Activated CD4-positive, alpha-beta T cell treated with anti-CD3 and anti-CD28 coated beads for 1 hour (primary cell): ENCODE measurements at places on chromosomes 4 and X.

DNA sequence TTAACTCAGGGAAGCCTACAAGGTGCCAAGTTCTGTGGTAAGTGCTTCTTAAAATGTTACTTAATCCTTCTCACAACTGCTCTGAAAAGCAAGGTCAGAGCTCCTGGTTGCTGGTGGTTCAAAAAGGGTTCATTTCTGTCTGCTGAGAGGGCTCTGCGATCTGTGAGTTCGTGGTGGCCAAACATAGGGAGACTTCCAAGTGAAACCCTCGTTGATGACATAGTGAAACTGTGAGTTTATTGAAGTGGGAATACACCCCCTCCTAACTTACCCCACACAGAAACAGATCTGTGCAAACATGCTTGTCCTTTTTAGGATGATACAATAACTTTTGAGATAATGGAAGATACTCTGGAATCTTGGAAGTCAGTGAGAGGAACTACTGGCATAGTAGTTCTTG lies 164.8 kb upstream of the PGRMC2 start:
- no peak for DNase-seq

GRCh38 chr4:157223456-157223855 lies 2.9 kb downstream of the GRIA2 start:
- no peak for DNase-seq

- no peak for DNase-seq
These were observed 35.4 kb downstream of the DCHS2 start for GRCh38 chr4:154456240-154456639.

DNA sequence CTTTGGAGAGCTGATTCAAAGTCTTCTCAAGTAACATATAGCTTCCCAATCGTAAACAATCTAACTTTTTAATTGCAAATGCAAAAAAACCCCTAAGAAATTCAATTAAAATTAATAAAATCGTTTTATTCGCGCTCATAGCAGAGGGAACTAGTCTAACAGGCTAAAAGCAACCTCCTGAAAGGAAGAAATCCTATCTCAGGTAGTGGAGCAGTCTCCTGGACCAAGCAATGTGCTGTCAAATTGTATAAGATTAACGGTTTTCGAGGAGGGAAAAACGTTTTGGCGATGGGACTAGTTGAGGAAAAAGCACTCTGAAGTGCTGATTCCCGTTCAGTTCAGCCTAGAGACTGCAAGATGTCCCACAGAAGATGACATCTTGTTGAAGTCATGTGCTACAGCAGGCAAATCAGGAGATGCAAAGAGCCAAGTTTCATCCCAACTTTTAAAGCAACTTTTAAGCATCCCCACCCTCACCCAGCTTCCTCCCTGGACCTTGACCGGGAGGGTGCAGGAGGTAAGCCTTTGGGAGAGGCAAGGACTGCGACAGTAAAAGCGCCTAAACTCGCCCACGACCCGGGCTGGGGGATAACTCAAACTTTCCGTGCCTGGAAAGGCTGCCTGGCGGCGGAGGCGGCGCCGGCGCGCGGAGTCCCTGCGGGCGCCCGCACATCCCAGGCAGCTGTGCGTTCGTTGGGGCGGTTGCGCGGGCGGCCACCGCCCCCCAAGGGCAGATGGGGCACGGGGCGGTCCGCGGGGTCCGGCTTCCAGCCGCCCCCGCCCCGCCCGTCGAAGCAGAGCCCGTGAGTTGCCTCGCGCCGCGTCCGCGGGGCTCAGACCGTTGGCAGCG lies 784 bp downstream of the MAP7D3 start:
- peak; percentile 38 for DNase-seq

GRCh38 chr4:158873795-158874401 lies 105.1 kb downstream of the FNIP2 start:
- DNase-seq: no peak

- no peak for DNase-seq
These were observed 192.9 kb upstream of the RBPJ start for GRCh38 chr4:26127851-26128337.

DNA sequence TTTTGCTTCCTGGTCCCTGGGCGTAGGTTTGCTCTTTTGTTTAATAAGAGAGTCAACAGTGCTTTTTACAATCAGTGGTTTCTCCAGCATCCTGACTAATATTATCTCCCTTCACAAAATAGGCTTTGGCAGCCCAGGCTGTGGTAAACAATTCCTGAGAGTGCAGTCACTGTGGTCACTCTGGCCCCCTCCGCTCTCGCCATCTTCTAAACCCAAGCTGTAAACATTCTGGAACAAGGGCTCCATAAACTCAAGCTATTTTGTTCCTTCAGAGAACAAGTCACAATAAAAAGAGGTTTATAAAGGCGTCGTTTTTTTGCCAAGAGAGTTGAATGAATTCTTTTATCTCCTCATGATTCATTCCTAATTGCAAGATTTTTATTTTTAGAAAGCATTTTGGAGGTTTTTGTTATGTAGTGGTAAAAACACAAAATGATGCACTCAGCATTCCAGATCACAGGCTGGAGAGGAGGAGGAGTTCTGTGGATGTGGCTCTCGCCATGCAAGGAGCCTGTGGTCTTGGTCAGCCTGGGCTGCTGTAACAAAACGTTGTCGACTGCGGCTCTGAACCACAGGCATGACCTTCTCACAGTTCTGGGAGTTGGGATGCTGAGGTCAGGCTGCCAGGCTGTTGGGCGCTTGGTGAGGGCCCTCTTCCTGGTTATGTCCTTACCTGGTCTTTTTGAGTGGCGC lies 486.4 kb upstream of the FAT1 start:
- no peak for DNase-seq

- no peak for DNase-seq
These were observed 170.6 kb upstream of the FAM9B start for GRCh38 chrX:9204560-9204959.

- DNase-seq: no peak
These were observed 46.5 kb downstream of the SNX25 start for GRCh38 chr4:185255868-185256267.

- no peak for DNase-seq
These were observed 133.1 kb downstream of the AKAP4 start for GRCh38 chrX:50067435-50068284.

DNA sequence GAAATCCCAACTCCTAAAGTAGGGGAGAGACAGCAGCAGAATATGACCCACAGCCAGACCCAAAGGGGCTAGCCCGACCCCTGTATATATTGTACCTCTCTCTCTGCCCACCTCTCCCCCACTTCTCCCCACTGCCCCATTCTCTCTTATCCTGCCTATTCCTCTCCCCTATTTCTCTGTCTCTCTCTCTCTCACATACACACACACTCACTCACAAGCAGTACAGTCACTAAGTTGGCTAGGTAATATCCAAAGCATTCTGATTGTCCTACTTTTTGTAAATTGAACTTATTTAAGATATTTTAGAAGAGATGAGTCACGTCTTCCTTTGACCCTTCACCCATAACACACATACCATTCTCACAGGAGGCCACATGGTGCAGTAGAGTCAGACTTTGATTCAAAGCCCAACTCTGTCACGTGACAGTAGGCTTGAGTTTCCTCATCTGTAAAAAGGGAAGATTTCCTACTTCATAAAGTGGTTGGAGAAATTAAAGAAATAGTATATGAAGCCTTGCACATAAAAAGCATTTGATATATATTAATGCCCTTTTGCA lies 29.5 kb downstream of the SRPX2 start:
- DNase-seq: no peak

DNA sequence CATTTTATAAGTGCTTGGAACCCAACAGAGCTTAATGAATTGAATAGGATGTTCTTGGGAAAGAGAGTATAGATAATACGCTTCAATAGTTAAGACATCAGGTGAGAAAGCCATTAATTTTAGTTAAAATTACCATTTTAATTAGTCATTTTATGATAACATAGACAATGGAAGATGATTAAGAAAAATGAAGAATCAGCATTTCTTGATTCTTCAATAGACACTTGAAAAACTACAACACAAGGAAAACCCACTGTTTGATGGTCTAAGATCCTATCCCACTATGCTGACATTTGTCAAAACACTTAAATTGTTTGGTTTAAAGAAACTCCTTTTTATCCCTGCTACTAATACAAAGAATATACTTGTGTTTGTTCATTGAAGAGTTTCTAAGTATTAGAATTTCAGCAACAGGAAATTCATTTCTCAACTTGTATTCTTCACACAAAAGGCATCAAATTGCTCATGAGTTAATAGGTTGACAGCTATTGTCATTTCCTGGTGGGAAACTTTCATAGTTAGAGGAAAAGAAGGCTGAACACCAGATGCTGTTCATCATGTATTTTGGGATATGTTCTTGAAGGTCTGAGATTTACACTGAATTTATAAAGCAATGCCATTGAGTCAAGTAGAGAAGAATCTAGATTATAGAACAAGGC lies 9.6 kb upstream of the CXCL2 start:
- no peak for DNase-seq

- no peak for DNase-seq
These were observed 560.4 kb downstream of the STPG2 start for GRCh38 chr4:97582890-97583289.

- DNase-seq: no peak
These were observed 202.6 kb downstream of the SPOCK3 start for GRCh38 chr4:167031534-167032156.

GRCh38 chr4:687048-687970 lies 1.6 kb downstream of the SLC49A3 start:
- no peak for DNase-seq

DNA sequence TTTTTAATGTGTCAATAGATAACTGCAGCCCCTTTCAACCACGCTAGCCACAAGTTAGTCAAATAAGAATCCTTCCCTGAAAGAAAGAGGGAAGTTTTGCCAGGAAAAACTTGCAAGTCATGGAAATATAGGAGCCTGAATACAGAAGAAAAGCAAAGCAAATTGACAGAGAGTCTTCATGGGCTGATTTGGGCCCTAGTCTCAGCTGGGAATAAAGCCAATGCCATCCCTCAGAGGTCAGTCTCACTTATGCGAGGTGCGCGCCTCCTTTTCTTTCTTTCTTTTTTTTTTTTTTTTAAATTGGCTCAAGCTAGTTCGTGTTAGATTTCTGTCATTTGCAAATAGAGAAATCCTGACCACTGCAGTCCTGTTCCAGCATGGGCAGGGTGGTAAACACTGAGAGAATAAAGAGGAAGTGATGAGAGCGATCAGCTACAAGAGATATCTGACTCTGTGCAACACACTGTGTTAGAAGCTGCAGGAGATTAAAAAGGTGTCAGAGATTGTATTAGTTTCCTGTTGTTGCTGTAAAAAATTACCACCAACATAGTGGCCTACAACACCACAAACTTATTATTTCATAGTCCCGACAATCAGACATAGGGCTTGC lies 299.7 kb downstream of the LDB2 start:
- no peak for DNase-seq

- no peak for DNase-seq
These were observed 5.8 kb upstream of the DCLK2 start for GRCh38 chr4:150072471-150072870.

DNA sequence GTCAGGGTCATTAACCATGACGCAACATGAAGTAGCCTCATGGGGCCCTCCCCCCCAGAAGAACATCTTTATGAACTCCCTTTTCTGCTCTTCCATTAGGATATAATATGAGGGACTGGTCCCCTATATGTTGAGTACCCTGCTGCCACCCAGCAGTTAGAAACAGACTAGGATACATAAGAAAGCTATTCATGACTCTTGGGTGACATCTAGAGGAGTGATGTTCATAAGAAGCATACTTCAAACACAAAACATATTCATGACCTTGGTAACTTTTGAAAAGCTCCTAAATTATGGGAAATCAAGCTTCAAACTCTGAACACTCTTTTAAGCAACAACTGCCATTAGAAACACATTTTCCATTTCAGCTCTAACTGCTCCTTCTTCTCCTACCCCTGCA lies 155.2 kb upstream of the SPIN4 start:
- no peak for DNase-seq

DNA sequence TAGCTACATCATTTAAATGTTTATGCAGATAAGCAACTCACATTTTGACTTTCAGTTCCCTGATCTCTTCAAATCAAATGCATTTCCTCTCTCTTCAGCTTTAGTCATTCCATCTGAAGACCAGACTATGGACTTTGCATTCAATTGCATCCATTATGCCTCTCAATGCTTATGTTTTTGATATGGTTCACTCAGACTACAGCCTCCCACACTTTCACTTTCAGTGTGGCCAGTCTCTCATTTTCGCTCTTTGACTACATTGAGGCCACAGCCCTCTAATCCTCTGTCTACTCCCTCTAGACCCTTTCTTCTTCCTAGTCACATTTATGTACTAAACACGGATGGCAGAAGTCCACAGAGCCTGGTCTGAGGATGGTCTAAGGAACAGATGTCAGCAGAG lies 24.5 kb upstream of the VEGFC start:
- DNase-seq: no peak

- no peak for DNase-seq
These were observed 15.9 kb upstream of the GPRASP2 start for GRCh38 chrX:102696306-102696705.

- DNase-seq: no peak
These were observed 95.1 kb downstream of the IL15 start for GRCh38 chr4:141731481-141731880.

DNA sequence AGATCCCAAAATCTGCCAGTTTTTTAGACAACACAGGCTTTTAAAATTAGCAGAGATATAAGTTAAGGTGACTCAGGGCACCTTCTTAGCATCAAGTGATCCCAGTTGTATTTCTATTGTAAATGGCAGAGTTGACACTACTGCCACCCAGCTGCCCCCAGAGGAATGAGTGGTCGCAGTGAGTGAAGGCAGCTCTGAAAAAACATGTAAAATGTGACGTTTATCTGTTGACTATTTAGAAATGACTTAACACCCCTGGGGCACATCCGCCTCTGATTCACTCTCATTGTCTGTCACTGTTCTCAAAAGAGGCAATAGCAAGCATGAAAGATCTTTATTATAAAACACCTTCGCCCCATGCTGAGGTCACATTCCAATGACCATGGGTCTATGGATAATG lies 592.4 kb downstream of the ACTRT1 start:
- DNase-seq: no peak

DNA sequence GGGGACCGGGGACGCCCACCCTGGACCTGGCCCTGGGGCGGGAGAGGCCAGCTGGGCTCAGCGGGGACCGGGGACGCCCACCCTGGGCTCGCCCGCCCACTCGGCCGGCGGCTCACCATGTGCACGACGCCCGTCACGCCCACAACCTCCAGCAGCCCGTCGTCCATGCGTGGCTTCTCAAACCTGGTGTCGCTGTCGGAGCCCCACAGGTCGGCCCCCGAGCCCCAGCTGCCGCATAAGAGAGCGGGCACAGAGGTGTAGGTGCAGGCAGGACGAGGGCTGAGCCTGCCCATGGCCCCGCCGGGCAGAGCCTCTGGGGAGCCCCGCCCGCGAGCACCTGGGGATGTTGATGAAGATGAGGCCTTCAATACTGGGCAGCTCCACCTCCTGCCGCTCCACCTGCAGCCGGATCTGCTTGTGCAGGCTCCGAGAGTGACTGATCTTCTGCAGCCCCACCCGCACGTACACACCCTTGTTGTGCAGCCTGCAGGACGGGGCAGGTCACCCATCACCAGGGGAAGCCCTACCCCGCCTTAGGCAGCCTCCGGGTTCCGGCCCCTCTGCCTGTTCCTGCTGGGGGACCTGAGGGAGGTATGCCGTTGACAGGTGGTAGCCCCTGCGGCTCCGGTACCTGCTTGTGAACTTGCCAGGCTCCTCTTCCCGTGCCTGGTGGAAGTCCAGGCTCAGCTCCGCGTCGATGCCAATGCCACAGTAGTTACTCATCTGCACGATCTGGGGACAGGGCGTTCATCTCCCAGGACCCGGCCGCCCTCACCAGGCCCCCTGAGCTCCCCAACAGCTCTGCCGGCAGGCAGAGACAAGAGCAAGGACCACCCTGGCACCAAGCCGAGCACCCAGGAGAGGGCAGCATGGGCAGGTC lies 11.8 kb downstream of the DGKQ start:
- DNase-seq: no peak

GRCh38 chr4:139295206-139295941 lies 5.9 kb upstream of the NAA15 start:
- DNase-seq: peak; percentile 95

- no peak for DNase-seq
These were observed 429.2 kb downstream of the GPAT3 start for GRCh38 chr4:83964996-83965541.
